Activated T-cell treated with anti-CD3 and anti-CD28 coated beads, Interleukin-2, amount 50 U/mL, for 72 hours (primary cell): ENCODE measurements at places on chromosomes 2 and 18.

DNA sequence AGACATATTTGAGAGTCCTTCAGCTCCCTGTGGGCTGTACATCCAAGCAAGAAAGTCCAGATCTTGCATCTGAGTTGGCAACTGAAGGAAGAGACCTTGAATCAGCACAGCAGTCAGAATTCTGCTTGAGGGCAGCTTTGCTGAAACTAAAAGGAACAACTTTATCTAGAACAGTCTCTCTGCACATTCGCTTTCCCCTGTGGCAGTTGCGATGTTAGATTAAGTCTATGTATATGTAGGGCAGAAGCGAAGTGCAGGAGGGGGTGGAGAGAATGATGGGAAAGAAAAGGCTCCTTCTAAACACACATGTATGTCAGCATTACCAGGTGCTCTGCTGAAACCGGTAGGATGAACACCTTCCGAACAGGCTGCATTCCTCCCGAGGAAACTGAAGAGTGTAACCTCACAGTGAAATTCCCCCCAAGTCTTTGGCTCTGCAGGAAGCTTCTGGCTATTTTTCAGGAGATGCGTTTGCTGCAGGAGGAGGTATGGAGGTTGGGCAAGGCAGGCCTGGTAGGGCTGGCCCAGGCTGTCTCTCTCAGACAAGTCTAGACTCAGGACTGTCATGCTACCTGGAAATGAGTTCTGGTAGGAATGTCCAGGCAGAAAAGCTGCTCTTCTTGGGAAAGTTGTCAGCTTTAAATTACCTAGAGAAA is 70.0 kb upstream of the ATL2 start:
- no peak for DNase-seq

- no peak for DNase-seq
Measured at GRCh38 chr2:128573116-128573515, 254.4 kb upstream of the HS6ST1 start.

GRCh38 chr2:140882671-140883620 is 1247.9 kb downstream of the LRP1B start:
- no peak for DNase-seq

GRCh38 chr2:38159597-38159996 is 83.6 kb upstream of the CYP1B1 start:
- DNase-seq = no peak

GRCh38 chr2:107588181-107588580 is 238.5 kb upstream of the RGPD4 start:
- DNase-seq = no peak

GRCh38 chr2:104215269-104216161 is 638.4 kb upstream of the POU3F3 start:
- no peak for DNase-seq

DNA sequence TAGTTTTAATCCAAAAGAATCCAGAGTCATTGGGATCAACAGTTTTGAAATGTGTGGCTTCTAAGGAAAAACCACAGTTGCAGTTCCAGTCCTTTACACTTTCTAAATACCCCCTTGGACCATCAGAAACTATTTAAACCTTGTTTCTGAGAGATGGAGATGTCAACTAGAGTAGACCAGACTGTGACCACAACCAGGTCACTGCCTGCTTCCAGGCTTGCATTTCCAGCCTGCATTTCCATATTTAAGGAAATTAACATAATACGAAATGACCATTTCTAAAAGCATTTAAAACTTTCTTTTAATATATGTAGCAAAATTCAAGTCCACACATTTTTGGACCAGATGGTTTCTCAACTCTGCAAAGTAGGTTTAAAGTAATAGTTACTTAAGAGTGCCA is 38.4 kb downstream of the ADD2 start:
- no peak for DNase-seq
